ENCODE measurements at places on chromosomes 1 and 21. TPM values are rescaled to one million over a fixed set of nuclear protein-coding genes. Genes with fewer than 3 reads are reported as not detected.

Gene FLG2
- total RNA-seq: not detected

- H3K36me3 ChIP-seq: no peaks in the 10 kb centered on the region
- H3K4me3 ChIP-seq: no peak overlapping the region
- peak overlapping the region; percentile 17 for H3K27ac ChIP-seq
- H3K27me3 ChIP-seq: no peaks in the 10 kb centered on the region
Observed at GRCh38 chr1:168303716-168304540, 23.3 kb downstream of the TBX19 start.

- no peak for DNase-seq
- peaks cover 5% of the 10 kb centered on the region for H3K27me3 ChIP-seq
- no peak overlapping the region for H3K27ac ChIP-seq
- H3K4me3 ChIP-seq: no peak overlapping the region
Observed at GRCh38 chr1:163106364-163106987, 37.3 kb downstream of the RGS4 start.

Gene ENAH
- total RNA-seq: not detected

DNA sequence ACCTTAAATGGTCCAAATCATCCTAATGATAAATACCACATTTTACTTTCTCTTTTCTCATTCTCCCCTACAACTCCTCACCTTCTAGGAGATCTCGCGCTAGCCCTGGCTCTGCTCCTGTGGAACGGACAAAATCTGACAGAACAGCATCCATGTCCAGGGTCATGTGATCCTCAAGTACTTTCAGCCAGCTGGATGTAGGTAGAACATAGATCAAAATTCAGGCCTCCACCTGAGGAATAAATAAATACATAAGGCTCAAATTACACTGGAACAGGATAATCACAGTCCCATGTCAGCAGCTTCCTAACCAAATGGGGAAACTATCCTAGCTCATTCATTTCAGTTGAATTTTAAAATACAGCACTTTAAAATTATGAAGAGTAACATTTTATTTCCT is 33.2 kb downstream of the OTUD7B start:
- no peak overlapping the region for H3K27ac ChIP-seq
- H3K4me1 ChIP-seq: peaks cover 24% of the 10 kb centered on the region
- H3K27me3 ChIP-seq: no peaks in the 10 kb centered on the region
- DNase-seq: no peak
- H3K4me3 ChIP-seq: no peak overlapping the region
- peaks cover 17% of the 10 kb centered on the region for H3K36me3 ChIP-seq

Gene FCMR
- 159 TPM for total RNA-seq

GRCh38 chr1:150621497-150622302 is 7.7 kb downstream of the ENSA start:
- H3K27me3 ChIP-seq: no peaks in the 10 kb centered on the region
- peaks cover 34% of the 10 kb centered on the region for H3K4me1 ChIP-seq
- no peak overlapping the region for H3K4me3 ChIP-seq
- H3K27ac ChIP-seq: peak overlapping the region; percentile 81
- DNase-seq: peak; percentile 52

DNA sequence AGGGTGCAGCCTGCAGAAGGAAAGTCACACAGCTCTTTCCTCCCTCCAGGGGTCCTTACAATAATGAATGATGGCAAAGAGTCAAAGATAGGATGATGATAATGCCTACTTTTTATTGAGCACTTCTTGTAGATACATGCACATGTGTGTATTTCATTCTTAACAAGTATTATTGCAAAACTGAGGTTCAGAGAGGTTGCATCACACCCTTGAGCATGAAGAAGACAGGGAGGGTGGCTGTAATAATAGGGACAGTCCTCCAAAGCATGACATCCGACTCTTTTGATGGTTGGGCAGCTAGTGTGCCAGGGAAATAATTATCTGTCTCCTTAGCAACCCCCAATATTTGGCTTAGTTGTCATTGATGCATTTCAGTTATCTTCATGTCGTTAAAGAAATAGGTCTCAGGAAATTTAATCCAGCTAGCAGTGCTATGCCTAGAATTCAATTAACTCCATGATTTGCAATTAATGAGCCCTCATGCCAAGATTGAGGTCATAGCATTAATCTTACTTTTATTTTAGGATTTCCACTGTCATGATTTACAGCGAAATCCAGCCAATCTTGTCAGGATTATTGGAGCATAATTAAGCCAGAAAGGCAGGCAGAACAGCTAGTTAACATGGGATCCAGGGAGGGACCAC is 35.0 kb downstream of the DNAJC6 start:
- H3K36me3 ChIP-seq: peaks cover 1% of the 10 kb centered on the region
- H3K4me3 ChIP-seq: no peak overlapping the region
- no peak overlapping the region for H3K27ac ChIP-seq
- no peak for DNase-seq

Gene TRIM45
- 0.31 TPM for total RNA-seq

Gene SLC22A15
- total RNA-seq: 1.4 TPM

Gene EXTL2
- 2.8 TPM for total RNA-seq

Gene CFAP74
- total RNA-seq: not detected

- no peak overlapping the region for H3K4me3 ChIP-seq
- H3K36me3 ChIP-seq: peaks cover 30% of the 10 kb centered on the region
- peaks cover 5% of the 10 kb centered on the region for H3K27me3 ChIP-seq
- DNase-seq: no peak
- peaks cover 37% of the 10 kb centered on the region for H3K4me1 ChIP-seq
Observed at GRCh38 chr21:31351960-31352359, 7.9 kb upstream of the TIAM1 start.

Gene TMCC2
- total RNA-seq: 4.4 TPM

Gene RXFP4
- total RNA-seq: 0.26 TPM

Gene ARTN
- total RNA-seq: 0.39 TPM

Gene FCRL6
- 7.3 TPM for total RNA-seq

DNA sequence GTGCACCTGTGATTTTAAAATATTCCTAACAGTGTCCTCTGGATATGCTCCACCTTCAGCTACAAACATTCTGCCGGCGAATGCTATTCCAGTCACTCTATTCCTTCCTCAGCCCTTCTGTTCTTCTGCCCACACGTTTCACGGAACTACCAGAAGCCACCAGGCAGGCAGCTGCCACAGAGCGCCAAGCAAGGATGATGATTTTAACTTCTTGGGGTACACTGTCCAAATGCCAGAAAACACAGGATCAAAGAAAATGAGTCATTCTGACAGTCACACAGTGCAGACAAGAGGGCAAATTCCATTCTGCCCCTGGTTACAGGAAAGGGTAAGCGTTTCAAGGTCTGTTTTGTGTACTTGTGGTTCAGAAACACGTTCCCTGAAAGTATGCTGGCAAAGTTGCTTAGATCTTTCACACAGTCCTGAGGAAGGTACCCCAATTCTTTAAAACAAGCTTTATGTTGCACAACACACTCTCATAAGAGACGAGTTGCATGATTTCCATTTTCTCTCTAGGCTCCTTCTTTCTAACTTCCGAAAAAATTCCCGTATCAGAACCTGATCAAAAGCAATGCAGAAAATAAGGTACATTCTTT is 508.3 kb upstream of the PKN2 start:
- no peaks in the 10 kb centered on the region for H3K36me3 ChIP-seq
- no peaks in the 10 kb centered on the region for H3K4me1 ChIP-seq
- H3K27me3 ChIP-seq: peaks cover 9% of the 10 kb centered on the region
- H3K27ac ChIP-seq: no peak overlapping the region
- no peak overlapping the region for H3K4me3 ChIP-seq

DNA sequence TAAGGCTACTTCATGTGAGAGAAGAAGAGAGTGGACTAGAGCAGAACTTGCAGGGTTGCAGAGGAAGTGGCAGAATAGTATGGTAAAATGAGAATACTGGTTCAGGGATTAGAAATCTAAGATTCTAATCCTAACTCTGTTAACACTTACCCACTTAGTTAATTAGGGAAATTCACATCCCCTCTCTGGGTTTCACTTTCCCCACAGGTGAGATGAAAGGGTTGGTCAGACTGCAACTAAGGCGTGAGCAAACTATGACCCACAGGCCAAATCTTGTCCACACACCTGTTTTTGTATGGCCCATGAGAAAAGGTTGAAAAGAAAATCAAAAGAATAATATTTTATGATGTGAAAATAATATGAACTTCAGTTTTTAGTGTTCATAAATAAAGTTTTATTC is 117.5 kb downstream of the MACF1 start:
- H3K27ac ChIP-seq: no peak overlapping the region
- no peaks in the 10 kb centered on the region for H3K27me3 ChIP-seq
- peaks cover 35% of the 10 kb centered on the region for H3K36me3 ChIP-seq
- DNase-seq: no peak
- H3K4me1 ChIP-seq: peaks cover 15% of the 10 kb centered on the region

DNA sequence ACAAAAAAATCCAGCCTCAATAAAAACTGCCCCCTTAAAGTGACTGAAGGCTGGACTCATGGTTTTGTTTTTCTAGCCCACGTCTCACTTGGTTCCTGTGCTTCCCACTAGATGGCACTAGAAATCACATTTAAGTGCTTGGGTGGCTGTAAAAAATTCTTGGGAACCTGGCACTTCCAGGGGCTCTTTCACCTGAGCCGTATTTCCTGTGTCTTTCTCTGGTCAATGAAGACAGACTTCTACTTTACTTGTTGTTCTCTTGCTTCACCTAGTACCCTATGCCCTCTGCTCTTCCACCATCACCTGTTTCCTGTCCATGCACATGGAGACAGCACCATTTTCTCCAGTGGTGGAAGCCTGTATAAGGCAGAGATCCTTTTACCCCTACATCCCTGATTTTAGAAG is 20.0 kb downstream of the METTL13 start:
- no peak for DNase-seq
- no peak overlapping the region for H3K4me3 ChIP-seq
- no peaks in the 10 kb centered on the region for H3K27me3 ChIP-seq
- no peak overlapping the region for H3K27ac ChIP-seq
- H3K4me1 ChIP-seq: peaks cover 5% of the 10 kb centered on the region
- H3K36me3 ChIP-seq: peaks cover 10% of the 10 kb centered on the region

DNA sequence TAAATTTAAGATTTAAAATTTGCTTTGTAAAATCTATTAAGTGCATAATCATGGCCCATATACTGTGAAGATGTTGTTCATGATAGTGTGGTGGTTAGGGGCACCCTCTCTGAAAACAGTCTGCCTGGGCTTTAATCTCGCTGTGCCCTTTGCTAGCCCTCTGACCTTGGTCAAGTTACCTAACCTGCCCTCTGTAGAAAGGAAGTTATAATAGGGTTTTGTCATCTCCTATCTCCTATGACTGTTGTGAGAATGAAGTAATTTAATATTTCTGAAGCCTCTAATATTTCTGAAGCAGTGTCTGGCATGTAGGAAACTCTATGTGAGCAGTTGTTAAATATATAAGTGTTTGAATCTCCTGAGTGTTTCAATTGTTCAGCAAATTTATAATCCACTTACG is 116.6 kb upstream of the IVNS1ABP start:
- peaks cover 46% of the 10 kb centered on the region for H3K36me3 ChIP-seq
- no peak overlapping the region for H3K4me3 ChIP-seq
- peak overlapping the region; percentile 31 for H3K27ac ChIP-seq
- H3K27me3 ChIP-seq: no peaks in the 10 kb centered on the region

DNA sequence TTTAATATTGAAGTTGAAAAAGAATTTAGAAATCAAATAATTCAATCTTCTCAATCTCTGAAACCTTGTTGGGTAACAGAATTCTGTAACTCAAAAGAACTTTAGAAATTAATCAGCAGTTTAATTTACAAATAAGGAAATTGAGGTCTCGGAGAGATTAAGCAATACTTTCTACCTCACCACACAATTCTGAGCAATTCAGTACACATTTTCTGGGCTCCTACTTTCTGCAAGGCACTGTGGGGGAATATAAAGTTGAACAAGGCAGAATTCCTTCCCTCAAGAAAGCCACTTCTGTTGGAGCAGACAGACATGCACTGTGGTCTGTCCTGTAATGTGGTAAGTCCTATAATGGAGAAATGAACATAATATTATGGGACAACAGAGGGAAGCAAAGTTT is 47.7 kb downstream of the MEF2D start:
- H3K36me3 ChIP-seq: no peaks in the 10 kb centered on the region
- peaks cover 8% of the 10 kb centered on the region for H3K4me1 ChIP-seq
- no peak overlapping the region for H3K27ac ChIP-seq

Gene LCE2A
- not detected for total RNA-seq

Gene CD52
- total RNA-seq: 1,078 TPM

DNA sequence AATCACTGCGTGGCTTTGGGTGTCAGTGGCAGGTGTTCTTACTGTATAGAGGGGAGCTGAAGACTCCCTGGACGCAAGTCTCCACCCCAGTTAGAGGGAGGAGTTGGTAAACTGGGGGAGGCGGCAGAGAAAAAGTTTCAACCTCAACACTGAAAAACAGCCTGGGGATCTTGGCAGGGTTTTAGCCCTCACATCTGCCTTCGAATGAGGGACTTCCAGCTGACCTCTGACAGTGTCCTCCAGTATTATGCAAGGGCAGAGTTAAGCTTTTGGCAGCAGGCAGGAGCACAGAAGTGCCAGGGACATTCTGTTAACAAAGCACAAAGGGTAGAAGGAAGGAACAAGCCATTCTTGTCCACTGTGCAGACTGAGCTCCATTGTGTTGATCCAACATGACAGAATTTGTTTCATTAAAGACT is 41.2 kb upstream of the RAB4A start:
- no peak for DNase-seq
- peaks cover 10% of the 10 kb centered on the region for H3K4me1 ChIP-seq
- H3K4me3 ChIP-seq: no peak overlapping the region
- no peak overlapping the region for H3K27ac ChIP-seq
- no peaks in the 10 kb centered on the region for H3K36me3 ChIP-seq

DNA sequence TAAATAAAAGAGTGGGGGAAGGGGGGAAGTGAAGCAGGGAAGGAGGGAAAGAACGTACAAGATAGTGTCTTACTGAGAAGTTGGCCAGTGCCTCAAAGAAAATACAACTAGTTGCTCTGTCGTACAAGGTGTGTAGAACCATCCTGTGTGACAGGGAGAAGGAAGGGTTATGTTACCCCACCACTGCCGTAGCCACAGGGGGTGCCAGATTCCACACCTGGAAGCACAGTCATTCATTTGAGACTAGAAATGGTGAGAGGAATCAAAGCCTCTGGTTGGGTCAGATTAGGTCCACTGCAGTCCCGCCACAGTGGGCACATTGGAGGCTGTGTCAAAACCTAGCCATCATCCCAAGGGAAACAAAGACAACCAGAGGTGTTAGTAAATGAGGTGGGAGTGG is 2.7 kb upstream of the ERI3 start:
- no peak overlapping the region for H3K4me3 ChIP-seq
- peaks cover 25% of the 10 kb centered on the region for H3K4me1 ChIP-seq
- DNase-seq: no peak
- peaks cover 2% of the 10 kb centered on the region for H3K27me3 ChIP-seq
- H3K36me3 ChIP-seq: peaks cover 3% of the 10 kb centered on the region

DNA sequence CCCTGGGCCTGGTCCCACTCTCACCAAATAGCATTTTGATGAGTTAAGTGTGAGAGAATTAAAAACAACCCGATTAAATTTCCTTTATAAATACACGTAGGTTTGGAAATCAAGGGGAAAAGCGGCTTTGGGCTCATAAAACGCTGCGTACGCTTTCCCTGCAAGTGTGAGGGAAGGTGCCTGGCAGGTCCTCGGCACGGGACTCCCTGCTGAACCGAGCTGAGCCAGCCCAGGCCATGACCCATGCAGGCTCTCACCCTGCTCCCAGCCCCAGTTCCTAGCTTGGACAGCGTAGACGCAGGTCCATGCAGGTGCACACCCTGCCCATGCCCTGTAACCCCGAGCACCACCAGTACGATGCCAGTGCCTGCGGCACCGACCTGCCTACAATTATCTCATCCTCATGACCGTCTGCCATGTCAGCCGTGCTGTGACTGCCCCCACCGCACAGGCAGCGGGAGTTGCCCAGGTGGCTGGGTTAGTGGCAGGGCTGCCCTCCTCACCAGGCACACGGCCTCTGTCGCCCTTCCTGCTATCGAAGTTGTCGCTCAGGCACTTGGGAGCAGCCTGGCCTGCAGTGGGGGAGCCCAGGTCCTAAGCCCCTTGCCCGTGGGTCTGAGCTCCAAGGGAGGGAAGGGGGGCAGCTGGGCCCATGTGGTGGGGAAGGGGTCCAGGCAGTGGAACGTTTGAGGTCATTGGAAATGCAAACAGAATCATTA is 41.0 kb upstream of the ACTRT2 start:
- DNase-seq: no peak
- no peak overlapping the region for H3K27ac ChIP-seq
- no peaks in the 10 kb centered on the region for H3K4me1 ChIP-seq
- H3K36me3 ChIP-seq: no peaks in the 10 kb centered on the region
- no peaks in the 10 kb centered on the region for H3K27me3 ChIP-seq
- no peak overlapping the region for H3K4me3 ChIP-seq
